EH (cell line): ENCODE measurements at places on chromosomes 3 and 15.
A peak's percentile ranks its signal among the peaks of the same experiment; 100 is the strongest.

DNA sequence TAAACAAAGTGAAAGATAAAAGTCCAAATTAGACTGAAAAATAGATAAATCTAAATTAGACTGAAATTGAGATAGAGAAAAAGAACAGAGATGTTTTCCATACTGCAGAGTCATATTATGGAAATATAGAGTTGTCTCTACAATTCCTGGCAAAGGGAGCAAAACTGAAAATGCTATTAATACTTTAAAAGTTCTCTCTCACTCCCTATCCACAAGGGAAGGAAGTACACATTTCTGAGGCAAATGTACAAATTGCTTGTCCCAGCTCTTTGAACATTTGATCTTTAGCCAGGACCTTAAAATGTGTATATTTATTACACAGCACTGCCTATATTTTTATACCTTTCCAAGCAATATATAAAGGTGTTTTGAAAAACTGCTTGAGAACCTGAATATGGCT, 225.1 kb upstream of the SEMA6D start:
- DNase-seq: no peak

DNA sequence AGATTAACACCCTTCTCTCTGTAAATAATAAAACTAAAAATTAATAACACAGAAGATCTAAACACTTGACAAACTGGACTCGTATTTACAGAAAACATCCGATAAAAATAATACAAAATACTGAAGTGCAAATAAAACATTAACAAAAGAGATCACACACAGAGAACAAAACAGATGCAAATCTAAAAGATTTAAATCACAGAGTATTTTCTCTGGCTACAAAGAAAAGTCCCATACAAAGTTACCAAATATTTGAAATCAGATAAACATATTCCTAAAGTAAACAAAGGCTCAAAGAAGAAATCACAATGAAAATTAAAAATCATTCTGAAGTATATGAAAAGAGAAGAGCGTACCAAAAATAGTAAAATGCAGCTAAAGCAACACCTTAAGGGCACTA, 42.5 kb downstream of the TBL1XR1 start:
- no peak for DNase-seq

DNA sequence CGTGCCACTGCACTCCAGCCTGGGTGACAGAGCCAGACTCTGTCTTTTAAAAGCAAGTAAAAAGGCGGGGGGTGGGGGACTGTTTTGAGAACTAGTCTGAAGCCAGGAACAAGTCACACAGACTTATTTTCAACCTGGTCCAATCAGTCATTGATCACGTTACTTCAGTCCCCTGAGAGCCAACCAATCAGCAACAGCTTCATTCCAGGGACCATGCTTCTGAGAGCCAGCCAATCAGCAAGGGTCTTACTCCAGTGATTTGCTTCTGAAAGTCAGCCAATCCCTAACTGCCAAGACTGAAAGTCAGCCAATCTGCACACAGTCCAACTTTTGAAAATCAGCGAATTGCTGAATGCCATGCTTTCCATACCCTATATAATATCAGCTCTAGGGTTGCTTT, 48.6 kb upstream of the C15orf39 start:
- DNase-seq: peak; percentile 49

DNA sequence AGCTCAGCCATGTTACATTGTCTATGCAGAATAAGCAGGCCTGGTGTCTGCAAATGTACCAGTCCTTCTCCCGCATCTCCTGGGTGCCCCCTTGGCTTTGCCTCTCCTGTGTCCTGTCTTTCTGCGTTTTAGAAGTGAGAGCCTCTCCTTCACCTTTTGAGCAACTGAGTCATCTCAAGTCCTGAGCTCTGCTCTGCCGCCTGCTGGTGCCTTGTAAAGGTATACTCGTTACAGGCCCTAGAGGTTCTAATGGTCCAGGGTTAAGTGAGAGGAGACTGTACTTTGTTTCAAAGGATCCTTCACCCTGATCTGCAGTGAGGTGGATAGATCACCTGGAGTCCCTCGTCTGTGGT, 12.6 kb downstream of the GHRL start:
- DNase-seq: no peak

- DNase-seq: peak; percentile 71
These were observed 29.4 kb downstream of the NR2F2 start for GRCh38 chr15:96359616-96360521.

- no peak for DNase-seq
These were observed 806.7 kb upstream of the EPHA6 start for GRCh38 chr3:96007650-96008195.

GRCh38 chr15:55555089-55555488, 33.1 kb downstream of the PYGO1 start:
- DNase-seq: no peak

DNA sequence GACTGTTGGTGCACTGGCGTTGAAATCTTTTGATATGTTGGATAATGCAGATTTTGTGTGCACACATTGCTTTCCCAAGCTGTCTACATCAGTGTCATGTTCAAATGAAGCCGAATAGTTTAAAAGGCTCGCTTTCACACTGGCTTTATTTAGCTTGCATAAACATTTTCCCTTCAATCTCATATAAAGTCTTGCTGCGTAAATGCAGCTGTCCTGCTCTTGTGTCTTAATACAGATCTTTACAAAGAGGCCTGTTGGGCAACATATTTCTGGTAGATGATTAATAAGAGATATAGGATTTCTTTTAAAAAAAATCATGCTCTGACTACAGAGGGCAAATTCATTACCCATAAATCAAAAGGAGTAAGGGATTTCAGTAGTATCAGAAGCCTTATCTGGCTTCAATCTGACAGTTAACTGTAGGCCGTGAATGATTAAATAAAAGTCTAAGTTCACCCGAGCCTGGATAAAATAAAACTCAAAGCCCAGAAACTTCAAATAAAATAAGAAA, 937.2 kb downstream of the FHIT start:
- no peak for DNase-seq

DNA sequence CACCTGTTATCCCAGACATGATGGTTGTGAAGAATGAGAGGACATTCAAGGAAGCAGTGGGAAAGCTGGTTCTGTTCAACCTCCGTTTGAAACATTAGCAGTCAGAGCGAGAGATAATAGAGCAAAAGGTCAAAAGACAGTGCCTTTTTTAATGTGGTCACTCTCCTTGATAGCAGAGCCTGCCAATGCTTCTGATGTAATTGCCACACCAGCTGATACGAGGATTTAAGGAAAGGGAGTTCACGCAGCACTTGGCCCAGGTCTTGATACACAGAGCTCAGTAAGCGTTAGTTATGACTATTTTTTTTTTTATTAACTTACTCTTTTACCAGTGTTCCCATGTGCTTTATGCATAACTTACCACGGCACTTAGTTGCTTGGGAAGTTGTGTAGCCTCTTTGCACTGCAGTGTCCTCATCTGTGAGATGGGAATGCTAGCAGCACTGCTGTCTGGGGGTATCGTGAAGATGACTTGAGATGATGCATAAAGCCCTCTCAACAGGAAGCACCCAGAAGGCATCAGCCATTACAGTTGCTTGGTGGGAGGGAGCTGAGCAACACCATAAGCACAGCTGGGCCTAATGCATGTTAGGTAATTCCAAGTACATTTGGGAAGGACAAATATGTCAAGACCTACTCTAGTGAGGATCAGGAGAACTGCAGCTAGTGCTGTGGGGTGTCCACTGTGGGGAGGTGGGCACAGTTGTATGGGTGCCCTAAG, 123.3 kb upstream of the RASGRP1 start:
- no peak for DNase-seq

DNA sequence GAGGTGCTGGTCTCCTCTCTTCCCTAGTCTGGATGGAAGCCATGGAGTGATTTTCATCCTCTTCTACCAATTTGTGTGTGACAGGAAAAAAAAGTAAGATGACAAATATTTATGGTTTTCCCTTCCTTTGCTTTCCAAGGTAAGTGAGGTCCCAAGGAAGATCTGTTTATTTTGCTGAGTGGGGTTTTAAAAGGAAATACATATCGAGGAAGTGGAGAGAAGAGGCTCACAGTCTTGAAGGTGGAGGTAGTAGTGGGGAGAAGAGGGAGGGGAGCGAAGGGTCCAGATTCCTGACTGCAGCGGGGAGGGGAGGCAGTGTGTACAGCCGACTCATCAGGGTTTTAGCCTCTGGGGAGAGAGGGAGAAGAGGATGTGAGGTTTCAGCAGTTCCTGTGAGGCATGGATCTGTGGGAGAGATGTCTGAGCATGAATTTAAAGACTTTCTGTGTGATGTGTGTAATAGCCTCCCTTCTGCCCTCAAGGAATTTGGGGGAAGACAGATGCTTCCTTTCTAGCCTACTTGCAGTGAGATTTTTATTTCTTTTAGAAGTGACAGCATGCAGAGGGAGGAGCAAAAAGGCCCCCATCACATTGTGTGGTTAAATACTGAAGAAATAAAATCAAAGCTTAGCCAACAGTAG, 272.4 kb downstream of the THRB start:
- peak; percentile 86 for DNase-seq

DNA sequence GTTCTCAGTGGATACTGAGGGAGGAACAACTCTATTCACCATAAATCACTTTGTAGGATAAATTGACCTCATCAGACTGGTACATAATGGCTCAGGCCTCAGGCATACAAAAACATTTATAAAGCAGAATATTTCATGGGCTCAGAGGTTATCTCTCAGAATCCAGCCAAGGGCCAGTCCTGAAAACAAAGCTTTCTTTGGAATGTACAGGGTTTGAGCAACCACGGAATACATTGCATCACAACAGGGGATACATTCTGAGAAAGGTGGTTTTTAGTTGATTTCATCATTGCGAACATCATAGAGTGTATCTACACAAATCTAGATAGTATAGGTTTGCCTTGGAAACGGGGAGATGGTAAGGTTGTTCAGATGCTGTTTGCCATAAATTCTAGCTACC, 33.4 kb upstream of the CTDSPL2 start:
- DNase-seq: peak; percentile 6

- no peak for DNase-seq
These were observed 118.9 kb upstream of the ARRDC4 start for GRCh38 chr15:97841558-97841957.

- DNase-seq: peak; percentile 32
These were observed 85.5 kb downstream of the DMXL2 start for GRCh38 chr15:51536965-51537574.

DNA sequence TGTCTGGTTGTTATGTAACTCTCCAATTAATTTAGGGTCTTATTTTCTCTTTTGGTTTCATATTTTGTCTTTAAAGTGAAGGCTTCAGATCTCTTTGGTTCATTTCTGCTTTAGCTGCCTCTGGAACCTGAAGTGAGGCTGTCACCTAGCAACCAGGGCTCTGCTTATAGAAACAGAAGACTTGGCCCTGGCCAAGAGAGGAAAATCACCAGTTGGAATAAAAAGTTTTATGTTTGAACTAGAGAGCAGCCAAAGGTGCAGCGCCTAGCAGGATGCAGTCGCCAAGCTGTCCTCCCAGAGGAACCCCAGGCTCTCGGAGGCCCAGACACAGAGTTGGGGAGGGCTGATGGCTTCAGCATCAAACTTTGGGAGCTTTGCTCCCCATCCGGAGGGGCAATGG, 41.1 kb downstream of the LYZL4 start:
- DNase-seq: no peak

- peak; percentile 78 for DNase-seq
These were observed 21.6 kb upstream of the PAK6 start for GRCh38 chr15:40217166-40217824.

GRCh38 chr3:124890573-124891190, 3.5 kb upstream of the ITGB5 start:
- DNase-seq: no peak

GRCh38 chr15:24877174-24877573, 77.6 kb upstream of the SNRPN start:
- no peak for DNase-seq

- peak; percentile 24 for DNase-seq
These were observed 4.9 kb downstream of the ADCY5 start for GRCh38 chr3:123444023-123444422.
